WTC11 (cell line): ENCODE measurements at places on chromosomes 6 and 20. TPM values are rescaled to one million over a fixed set of nuclear protein-coding genes. Genes with fewer than 3 reads are reported as not detected.

DNA sequence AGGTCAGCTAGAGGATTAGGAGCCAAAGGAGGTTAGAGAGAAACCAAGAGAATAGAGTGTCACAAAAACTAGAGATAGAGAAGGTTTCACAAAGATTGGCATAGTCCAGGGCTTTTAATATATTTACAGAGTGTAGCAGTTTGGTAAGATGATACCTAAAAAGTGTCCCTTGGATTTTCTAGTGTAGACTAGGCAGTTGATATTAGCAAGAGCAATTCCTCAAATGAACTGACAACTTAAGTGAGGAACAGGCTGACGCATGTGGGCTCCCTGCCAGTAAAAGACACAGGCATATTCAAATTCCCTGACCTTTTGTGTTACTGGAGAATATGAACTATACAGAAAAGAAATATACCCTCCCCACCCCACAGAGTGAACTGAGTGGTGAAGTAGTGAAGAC, 40.1 kb downstream of the VTA1 start:
- no peak for DNase-seq

DNA sequence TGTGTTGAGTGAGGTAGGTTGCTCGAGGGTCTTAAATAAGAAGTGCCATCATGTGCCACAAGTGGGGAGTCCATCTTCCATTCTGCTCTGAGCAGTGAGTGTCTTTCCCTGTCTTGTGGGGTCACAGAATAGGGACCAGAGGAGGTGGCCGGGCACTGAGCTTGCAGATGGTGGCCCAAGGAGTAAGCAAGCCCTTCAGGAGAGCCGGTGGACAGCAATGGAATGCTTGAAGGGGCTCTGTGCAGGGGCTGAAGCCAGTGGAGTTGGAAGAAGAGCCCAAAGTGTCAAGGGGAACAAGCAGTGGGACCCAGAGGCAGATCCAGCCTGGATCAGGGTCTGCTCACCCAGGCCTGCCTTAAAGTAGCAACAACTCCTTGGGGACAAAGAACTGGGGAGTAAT, 213.5 kb upstream of the SNX9 start:
- no peak for DNase-seq

Gene ZNF337
- 6.9 to 8.7 TPM (median 8.2 TPM) in 3 replicates for total RNA-seq

Gene PRL
- total RNA-seq: not detected in 3 replicates

Gene PET117
- total RNA-seq: 21.6 to 25.7 TPM (median 23.0 TPM) in 3 replicates

Gene CAP2
- 7.2 to 10.9 TPM (median 10.6 TPM) in 3 replicates for total RNA-seq
